ENCODE measurements at places on chromosomes 11 and 22.

- DNase-seq, result peak; percentile 38
Observed at GRCh38 chr11:72574548-72575460, 99.4 kb downstream of the PDE2A start.

GRCh38 chr11:134014511-134014910 lies 54.4 kb upstream of the JAM3 start:
- peak; percentile 82 for DNase-seq

- no peak for DNase-seq
Observed at GRCh38 chr11:116543911-116544475, 228.8 kb downstream of the BUD13 start.

GRCh38 chr11:99535819-99536218 lies 515.1 kb downstream of the CNTN5 start:
- DNase-seq, result no peak

DNA sequence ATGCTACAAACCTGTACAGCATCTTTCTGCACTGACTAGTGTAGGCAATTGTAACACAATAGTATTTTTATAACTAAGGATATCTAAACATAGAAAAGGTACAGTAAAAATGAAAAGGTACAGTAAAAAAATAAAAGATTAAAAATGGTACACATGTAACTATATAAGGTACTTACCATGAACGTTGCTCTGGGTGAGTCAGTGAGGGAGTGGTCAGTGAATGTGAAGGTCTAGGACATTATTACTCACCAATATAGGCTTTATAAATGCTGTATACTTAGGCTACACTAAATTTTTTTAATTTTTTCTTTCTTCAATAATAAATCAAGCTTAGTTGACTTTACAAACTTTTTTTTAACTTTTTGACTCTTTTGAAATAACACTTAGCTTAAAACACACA lies 59.9 kb downstream of the EIF3M start:
- DNase-seq, result no peak

DNA sequence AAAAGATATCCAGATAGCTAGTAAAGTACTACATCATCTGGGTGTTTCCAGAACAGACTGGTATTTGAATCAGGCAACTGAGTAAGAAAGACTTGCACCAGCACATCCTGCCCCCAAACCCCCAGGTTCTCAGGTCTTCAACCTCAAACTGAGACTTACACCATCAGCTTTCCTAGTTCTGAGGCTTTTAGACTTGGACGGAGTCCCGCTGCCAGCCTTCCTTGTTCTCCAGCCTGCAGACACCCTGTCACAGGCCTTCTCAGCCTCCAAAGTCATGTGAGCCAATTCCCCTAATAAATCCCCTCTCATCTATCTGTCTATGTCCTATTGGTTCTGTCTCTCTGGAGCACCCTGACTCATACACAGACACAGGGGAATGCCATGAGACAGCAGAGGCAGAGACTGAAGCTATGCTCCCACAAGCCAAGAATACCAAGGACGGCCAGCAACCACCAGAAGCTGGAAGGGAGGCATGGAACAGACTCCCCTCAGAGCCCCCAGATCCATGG lies 10.9 kb downstream of the SMCO4 start:
- DNase-seq, result no peak

DNA sequence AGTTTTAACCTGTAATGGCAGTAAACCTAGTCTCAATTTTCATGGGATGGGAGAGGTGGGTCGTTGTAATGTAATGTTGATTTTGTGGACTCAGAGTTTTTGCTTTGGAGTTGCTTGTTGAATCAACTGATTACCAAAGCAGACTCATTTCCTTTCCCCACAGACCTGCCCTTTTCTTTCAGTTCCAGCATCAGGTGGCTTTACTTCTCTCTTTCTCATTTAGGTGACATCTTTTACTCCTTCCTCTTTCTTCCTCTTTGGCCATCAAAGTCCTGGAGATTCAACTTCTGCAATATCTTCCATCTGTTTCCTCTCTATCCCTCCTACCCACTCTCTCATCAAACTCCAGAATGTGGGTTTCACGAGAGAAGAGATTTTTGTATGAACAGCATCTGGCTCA lies 313.9 kb downstream of the TMEM135 start:
- DNase-seq, result no peak

- peak; percentile 54 for DNase-seq
Observed at GRCh38 chr22:49765091-49765771, 62.4 kb downstream of the BRD1 start.

GRCh38 chr22:46568102-46568809 lies 30.8 kb upstream of the CELSR1 start:
- DNase-seq, result no peak

- no peak for DNase-seq
Observed at GRCh38 chr11:96334219-96334618, 8.8 kb downstream of the MAML2 start.

DNA sequence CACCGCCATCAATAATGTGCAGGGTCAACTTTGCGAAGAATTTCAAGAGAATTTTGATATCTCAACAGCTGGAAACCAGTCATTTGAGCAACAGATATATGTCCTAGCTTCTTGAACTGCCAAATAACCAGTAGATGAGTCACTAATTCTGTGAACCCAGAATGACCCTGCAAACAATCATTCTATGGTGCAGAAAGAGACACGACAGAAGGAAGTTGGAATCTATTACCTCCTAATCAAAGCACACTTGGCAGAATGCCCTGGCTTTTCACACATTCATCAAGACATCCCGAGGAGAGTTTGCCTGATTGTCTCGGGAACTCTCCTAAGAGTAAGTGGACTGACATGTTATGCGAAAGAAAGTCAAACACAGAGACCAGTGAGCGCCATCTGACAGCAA lies 621.1 kb downstream of the OPCML start:
- no peak for DNase-seq

GRCh38 chr11:95736355-95736754 lies 53.2 kb downstream of the FAM76B start:
- DNase-seq, result no peak

DNA sequence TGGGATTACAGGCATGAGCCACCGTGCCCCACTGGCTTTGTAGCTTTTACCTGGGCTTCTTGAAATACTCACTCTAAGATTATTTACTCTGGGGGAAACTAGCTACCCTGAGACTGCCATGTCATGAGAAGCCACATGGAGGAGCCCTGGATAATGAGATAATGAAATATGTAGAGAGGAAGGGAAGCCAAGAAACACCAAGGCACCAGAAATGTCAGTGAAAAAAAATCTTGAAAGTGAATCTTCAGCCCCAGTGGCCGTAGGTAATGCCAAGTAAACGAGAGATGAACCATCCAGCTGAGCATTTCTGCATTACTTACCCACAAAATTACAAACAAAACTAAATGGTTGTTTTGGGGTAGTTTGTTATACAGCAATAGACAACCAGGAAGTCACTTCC lies 125.6 kb downstream of the APIP start:
- peak; percentile 18 for DNase-seq

- no peak for DNase-seq
Observed at GRCh38 chr11:85042361-85042760, 584.8 kb downstream of the DLG2 start.

- peak; percentile 90 for DNase-seq
Observed at GRCh38 chr11:72673284-72673942, 809 bp downstream of the PDE2A start.

DNA sequence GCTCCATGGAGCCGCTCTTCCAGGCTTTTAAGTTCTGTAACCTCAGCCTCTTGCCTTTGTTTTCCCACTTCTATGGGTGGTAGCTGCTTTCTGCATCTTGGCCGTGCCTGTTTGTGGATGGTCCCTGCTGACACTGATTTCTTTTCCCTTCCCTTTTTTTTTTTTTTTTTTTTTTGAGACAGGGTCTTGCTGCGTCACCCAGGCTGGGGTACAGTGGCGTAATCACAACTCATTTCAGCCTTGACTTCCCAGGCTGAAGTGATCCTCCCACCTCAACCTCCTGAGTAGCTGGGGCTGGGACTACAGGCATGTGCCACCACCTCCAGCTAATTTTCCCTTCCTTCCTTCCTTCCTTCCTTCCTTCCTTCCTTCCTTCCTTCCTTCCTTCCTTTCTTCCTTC lies 57.7 kb upstream of the EP300 start:
- DNase-seq, result no peak

- DNase-seq, result peak; percentile 86
Observed at GRCh38 chr22:31343235-31344191, 2.6 kb downstream of the PATZ1 start.

DNA sequence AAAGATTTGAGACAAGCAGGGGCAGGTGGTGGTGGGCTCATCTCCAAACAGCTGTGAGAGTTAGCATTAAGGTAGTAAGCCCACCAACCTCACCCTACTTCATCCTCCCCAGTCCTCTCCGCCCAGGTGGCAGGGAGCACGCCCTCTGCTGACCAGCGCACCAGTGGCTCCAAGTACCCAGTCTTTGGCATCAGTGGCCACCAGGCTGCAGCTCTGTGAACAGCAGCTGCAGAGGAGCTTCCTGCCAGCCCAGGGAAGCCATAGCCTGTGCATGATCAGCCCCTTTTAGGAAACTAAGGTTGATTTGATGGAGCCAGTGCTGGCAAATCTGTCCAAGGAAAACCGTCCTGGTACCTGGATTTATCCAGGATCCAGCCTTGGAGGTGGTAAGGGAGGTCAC lies 21.7 kb downstream of the CAVIN3 start:
- DNase-seq, result peak; percentile 75

DNA sequence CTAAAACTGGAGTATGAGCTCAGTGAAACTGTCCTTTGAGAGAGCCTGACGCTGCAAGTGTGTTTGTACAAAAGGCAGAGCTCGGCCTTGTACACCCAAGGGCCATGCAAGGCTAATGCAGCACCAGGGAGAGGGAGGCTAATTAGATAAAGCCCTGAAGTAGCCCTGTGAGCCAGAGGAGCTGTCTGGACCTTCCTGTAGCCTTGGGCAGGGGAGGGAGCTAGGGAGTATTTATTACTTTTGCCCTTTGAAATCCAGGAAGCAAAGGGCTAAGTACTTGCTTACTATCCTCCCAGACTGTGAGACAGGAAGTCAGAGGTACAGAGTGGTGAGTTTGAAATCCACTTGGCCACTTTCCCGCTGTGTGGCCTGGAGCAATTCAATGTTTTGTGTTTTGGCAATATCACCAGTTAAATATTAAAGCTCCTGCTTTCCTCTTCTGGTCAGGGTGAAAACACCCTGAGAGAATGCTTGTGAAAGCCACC lies 10.2 kb upstream of the LDHA start:
- no peak for DNase-seq

GRCh38 chr11:8759634-8760033 lies 77.0 kb downstream of the RPL27A start:
- no peak for DNase-seq

DNA sequence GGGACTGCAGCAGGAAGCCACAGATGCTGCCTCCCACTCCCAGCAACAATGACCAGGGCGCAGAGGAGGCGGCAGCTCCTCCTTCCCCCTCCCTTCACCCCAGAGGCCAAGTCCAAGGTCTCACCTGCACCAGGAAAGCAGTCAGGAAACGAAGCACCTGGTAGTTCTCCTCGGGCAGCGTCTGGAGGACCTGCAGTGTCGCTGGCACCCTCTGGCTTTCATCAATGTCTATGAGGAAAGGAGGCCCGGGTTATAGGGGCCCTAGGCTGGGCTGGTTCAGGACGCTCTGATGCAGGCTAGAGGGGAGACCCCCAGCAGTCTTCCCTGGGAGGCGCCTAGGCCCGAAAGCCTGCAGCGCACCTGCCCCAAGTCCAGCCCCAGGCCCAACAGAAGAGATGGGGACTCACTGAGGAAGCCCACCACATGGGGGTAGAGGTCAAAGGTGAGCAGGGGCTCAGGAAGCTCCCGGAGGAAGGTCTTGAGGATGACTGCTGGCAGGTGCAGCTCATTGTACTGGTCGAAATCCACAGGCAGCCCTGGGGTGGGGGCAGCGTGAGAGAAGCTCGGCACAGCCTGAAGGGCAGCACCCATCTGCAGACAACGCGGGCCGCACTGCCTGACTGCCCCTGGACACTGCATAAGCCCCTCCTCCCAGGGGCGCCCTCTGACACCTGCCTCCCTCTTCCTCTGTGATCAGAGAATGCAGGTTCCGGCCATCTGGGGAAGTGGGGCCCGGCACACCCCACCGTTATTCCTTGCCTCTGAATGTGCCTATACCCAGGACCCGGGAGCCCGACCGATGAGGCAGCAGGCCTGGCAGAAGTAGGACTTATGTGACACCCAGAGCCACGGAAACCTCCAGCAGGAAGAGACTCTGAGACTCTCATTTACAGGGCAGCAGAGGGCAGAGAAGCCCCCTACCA lies 20.9 kb downstream of the ARHGAP1 start:
- peak; percentile 44 for DNase-seq

- peak; percentile 35 for DNase-seq
Observed at GRCh38 chr11:57323167-57323854, 1.4 kb downstream of the TNKS1BP1 start.

DNA sequence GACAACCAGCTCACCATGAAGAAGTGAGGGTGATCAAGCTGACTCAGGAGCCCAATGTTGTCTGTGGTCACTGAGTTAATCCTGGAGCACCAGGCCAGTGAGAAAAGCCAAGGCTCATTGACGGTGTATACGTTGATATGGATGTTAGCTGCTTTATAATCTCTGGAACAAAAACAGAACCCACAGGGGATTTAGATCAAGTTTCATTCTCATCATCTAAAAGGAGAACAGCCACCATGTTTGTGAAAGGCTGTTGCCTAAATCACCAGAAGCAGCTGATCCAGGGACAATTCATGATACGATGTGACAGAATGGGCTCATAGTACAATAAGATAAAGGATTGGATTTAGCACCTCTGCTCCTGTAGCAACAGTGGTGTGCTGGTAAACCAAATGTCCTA lies 68.5 kb downstream of the GDPD4 start:
- DNase-seq, result no peak

GRCh38 chr22:36325154-36326031 lies 62.4 kb downstream of the MYH9 start:
- DNase-seq, result no peak

DNA sequence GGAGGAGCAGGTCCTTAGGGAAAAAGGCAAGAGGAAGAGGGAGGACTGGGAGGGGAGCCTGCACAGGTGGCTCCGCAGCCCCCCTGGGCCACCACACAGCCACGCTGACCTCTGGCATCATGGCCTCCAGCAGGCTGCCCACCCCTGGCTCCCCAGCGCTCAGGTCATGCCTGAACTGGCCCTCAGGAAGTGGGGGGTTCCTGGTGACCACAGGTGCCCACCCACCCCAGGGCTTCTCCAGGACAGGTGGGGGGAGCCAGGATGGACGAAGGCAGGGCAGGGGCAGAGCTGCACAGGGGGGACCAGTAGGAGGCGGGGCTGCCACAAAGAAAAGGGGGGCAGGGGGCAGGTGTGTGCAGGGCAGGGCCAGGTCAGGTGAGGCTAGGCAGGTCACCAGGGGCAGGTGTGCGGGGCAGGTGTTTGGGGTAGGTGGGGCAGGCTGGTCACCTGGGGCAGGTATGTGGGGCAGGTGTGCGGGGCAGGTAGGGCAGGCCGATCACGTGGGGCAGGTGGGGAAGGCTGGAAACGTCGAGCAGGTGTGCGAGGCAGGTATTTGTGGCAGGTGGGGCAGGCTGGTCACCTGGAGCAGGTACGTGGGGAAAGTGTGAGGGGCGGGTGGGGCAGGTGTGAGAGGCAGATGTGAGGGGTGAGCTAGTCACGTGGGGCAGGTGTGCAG lies 997 bp downstream of the DEAF1 start:
- DNase-seq, result no peak

DNA sequence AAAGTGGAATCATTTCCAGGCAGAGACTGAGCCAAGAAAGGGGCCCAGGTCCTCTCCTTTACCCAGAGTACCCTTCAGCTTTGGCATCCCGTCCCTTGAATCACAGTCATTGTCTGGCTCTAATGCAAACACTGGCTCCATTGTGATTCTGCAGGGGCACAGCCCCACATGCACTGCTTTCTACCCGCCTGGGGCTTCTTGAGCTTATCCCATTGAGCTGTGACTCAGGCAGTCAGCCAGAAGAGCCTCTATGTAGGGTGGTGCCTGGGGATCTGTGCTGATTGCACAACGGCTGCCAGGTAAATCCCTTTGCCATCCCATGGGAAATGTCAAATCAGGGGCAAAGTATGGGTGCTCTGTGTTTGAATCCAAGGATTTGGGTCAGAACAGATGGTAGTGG lies 88.9 kb downstream of the RASSF10 start:
- DNase-seq, result peak; percentile 29

Measured in H7 (cell line).